ENCODE measurements at places on chromosomes 16 and 17.
A peak's percentile ranks its signal among the peaks of the same experiment; 100 is the strongest.

DNA sequence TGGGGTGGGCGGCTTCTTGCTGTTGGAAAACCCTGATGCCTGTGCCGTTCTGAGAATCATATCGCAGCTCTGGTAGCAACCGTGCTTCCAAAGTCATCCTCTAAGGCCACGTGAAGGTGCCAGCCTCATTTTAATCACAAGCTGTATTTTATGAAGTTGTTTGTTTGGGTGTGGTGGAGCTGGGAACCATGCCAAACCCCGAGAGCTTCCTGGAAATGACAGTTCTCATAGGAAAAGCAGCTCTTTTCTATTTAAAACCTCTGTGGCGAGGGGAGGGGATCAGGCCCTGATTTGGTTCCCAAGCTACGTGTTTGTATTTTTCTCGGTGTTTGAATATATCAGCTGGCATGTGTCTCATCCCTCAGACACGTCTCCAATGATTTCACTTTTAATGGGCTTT is 21.7 kb downstream of the KNOP1 start:
- peak; percentile 92 for DNase-seq

GRCh38 chr17:17921192-17922069 is 50.8 kb downstream of the TOM1L2 start:
- no peak for DNase-seq

- DNase-seq: no peak
These were observed 152.6 kb downstream of the CYB561 start for GRCh38 chr17:63293323-63294075.

GRCh38 chr17:8985054-8985701 is 19.7 kb upstream of the PIK3R5 start:
- no peak for DNase-seq

- peak; percentile 86 for DNase-seq
These were observed 8.3 kb downstream of the HS3ST3B1 start for GRCh38 chr17:14308965-14309879.

DNA sequence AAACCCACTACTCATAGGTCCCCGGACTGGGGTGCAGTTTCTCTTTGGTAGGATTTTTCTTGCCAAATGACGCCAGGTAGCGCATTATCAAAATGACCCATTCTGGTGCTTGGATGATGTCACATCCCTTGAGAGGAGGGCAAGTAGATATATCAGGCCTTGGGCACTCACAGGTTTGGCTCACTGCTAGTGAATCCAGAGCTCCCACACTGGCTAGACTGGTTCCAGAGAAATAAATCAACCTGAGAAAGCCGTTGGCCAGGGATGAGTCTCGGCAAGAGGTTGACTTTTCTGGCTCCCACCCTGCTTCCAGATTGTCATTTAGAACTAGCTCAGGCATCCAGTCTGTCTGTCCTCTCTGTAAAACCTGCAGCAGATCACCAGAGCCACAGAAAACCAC is 188.4 kb upstream of the MAF start:
- no peak for DNase-seq

Data from mucosa of descending colon (tissue), 3 donors.